Upper lobe of right lung (tissue), 1 donor: ENCODE measurements at places on chromosomes 5 and 9. TPM values are rescaled to one million over a fixed set of nuclear protein-coding genes. Genes with fewer than 3 reads are reported as not detected.

DNA sequence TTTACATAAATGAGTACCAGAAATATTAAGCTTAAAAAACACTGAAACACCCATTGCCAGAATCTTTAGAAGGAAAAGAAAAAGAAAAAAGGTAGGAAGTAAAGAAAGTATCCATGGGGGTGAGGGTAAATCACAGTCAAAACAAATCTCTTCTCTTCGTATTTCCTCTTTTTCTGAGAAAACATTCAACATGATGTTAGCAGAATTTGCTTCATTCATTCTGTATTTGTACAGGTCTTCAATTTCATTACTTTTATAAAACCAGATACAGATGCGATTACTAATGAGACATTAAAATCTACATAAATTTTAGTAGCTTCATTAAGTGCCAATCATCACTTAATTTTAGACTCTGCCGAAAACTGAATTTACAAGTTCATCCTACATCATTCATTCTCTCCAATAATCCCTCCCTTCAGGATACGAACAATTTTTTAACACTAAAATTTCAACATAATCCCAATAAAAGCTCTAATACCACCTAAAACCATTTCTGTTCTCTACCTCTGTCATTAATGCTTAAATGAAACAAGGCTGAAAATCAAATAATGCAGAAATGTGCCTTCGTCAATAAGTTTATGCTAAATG lies 7.0 kb downstream of the NR3C1 start:
- DNase-seq = no peak

GRCh38 chr5:119402555-119402954 lies 46.7 kb downstream of the TNFAIP8 start:
- no peak for DNase-seq

GRCh38 chr5:83101514-83101913 lies 24.2 kb downstream of the XRCC4 start:
- DNase-seq = no peak

- no peak for DNase-seq
Measured at GRCh38 chr9:135994501-135995192, 33.5 kb upstream of the UBAC1 start.

DNA sequence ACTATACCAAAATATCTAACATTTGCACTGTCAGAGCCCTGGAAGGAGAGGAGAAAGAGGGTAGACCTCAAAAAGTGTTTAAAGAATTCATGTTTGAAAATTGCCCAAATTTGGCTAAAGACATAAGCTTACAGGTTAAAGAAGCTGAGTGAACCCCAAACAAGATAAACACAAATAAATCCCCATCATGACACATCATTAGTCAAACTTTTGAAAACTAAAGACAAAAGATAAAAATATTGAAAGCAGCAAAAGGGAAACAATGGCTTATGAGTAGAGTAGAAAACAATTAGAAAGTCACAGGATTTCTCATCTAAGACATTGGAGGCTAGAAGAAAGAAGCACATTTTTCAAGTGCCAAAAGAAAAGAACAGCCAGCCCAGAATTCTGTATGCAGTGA lies 6.1 kb upstream of the UBLCP1 start:
- no peak for DNase-seq

- no peak for DNase-seq
Measured at GRCh38 chr5:144315026-144315425, 144.4 kb downstream of the KCTD16 start.

- DNase-seq = no peak
Measured at GRCh38 chr5:80864706-80865435, 95.3 kb upstream of the RASGRF2 start.

- peak; percentile 95 for DNase-seq
Measured at GRCh38 chr9:35079426-35080341, at the start of gene FANCG. TSS of gene FANCG (minus strand) at chr9:35079942. CDS start at chr9:35079524, 418 bp downstream.

GRCh38 chr5:23614422-23614821 lies 107.0 kb downstream of the PRDM9 start:
- DNase-seq = no peak

GRCh38 chr5:57172466-57173318 lies 1.2 kb upstream of the GPBP1 start:
- DNase-seq = no peak

DNAH5 gene
- 4.6 TPM for total RNA-seq

HACD4 gene
- 10.6 TPM for total RNA-seq

PALM2AKAP2 gene
- 52.4 TPM for total RNA-seq

PTGS1 gene
- 16.4 TPM for total RNA-seq
